Esophagus mucosa (tissue), 1 donor: ENCODE measurements at places on chromosomes 16 and 17.

DNA sequence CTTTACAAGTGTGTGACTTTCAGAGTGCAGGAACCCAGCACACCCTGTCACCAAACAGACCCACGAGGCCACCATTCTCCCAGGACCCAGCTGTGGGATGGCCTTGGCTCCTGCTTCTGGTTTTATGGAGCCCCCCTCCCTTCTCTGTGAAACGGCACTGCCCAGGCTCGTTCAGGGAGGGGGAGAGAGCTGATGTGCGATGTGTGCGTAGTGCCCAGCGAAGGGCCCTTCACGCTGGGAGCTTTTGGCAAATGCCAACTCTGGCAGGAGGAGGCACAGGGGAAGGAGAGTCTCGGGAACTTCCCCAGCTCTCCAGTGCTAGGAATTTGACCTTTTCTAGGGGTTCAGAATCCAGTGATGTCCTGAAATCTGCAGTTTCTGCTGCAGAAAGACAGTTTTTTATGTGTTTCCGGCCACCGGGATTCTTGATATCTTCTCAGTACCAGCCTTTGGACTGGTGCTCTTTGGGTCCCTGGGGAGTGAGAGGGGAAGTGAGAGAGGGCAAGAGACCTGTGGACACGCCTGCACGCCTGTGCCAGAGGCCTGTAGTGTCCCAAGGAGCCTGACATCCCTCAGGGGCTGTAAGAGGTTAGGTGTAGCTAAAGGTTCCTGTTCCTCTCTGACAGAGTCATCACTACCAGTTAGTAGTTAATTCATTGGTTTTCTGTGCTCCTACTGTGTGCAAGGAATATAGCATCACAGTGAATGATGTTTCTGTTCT lies 45.1 kb downstream of the CMIP start:
- ATAC-seq = no peak

GRCh38 chr17:65985571-65985970 lies 206.4 kb downstream of the CEP112 start:
- ATAC-seq = no peak

DNA sequence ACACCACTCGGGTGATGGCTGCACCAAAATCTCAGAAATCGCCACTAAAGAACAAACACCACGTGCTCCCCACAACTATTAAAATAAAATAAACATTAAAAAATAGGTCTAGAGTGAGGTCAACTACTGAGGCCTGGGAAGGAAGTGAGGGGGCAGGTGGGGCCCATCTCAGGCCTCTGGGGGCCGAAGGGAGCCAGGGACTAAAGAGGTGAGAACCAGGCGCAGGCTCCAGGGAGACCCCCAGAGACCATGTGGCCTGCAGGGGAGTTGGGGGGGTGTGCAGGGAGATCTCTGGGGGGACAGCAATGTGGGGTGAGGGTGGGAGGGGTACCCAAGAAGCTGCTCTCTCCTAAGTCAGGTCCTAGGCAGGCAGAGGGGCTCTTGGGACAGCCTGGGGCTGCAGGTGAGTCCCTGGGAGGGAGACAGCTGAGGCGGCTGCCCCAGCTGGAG lies 111.3 kb upstream of the SMURF2 start:
- ATAC-seq = no peak

DNA sequence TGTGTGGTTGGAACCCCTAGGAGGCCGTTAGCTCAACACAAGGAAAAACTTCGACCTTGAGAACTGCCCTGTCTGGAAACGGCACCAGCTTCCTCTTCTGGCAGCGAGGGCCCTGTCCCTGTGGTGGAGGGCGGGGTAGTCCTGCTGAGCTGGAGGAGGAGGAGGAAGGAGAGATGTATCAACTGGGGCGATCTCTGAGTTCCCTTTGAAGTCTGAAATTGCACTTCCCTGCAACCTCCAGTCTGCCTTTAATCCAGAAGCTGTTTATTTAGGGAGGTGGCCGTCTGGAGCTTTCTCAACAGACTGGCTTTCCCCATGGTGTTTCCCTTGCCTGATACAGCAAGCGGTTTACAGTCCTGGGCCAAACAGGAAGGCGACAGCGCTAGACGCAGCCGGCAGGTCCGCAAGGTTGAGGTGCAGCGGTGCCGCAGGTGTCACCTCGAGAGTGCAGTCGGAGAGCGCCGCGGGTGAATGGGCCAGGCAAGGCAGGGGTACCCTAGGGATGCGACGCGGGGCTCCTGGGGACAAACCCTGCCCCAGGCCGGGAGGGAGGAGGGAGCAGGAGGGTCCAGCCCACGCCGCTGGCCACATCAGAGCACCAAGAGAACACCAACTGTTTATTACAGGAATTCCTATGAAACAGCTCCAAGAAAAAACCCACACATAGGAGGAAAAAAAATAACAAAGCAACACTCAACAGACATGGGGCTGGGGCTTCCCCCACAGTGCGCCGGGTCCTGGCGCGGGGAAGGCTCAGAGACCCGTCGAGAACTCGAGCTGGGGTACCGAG lies 11.4 kb upstream of the MRPS23 start:
- ATAC-seq = peak; percentile 70

DNA sequence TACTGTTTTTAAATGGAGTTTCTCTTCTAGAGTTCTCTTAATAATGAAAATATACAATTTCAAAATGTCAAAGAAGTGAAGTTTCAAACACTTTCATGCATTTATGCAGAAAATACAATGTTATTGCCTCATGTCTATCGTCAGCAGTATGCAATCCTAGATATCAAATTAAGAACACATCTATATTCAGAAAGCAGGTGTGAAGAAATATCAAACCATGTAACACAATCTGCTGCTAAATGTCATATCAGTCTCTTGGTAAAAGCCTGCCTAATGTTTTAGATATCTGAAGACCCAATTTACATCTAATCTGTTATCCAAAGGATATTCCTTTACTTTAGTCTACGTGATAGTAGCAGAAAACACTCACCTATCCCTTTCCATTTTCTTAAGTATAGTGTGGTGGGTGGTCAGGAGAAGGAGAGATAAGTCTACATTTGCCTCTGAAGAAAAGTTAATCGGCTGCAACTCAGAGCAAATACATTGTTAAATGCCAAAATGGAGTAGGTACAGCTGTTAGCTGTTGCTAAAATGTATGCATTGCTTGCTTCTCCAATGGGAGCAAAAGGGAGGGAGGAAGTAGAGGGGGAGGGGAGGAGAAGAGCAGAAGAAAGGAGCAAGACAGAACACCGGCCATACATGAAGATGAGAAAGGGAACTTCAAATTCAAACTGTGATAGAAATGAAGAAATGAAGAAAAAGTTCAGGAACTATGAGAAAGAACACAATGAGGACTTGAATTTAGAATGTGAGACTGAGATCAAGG lies 64.9 kb downstream of the ITFG1 start:
- ATAC-seq = no peak

GRCh38 chr17:41629316-41629715 lies 4.9 kb upstream of the KRT17 start:
- no peak for ATAC-seq

- ATAC-seq = no peak
Measured at GRCh38 chr17:31902693-31903092, 1.2 kb upstream of the UTP6 start.
